ENCODE measurements at places on chromosomes 5 and 9.
A peak's percentile ranks its signal among the peaks of the same experiment; 100 is the strongest.

DNA sequence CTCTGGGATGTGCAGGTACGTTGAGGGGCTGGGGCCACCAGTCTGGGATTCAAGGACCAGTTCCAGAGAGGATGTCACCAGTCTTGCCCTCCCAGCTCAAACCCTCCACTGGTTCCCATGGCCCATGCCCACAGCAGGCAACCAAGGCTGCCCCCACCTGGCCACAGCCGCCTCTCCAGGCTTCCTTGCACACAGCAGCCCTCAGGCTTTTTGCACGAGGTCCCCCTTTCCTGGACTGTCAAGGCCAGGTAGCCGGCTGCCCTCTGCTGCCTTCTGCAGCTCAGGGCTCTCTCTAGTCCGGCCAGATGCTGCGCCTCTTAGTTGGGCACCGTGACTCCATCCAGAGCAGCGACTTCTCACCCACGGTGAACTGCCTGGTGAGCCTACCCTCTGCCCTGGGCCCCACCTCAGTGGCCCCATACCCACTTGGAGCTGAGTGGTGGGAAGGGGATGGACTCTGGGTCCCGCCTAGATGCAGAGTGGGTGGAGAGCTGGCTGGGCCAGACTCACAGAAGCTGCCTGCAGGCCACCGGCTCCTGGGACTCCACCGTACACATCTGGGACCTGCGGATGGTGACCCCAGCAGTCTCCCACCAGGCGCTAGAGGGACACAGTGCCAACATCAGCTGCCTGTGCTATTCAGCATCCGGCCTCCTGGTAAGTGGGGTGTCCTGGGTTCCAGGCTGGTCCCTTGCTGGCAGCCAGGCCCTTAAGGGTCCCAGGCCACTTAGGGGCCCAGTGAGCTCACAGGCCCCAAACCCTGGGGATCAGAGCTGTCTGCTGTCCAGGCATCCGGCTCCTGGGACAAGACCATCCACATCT lies 2.9 kb downstream of the WDR38 start:
- DNase-seq, result no peak

GRCh38 chr5:32794086-32794485 lies 83.0 kb downstream of the NPR3 start:
- no peak for DNase-seq

- DNase-seq, result no peak
These were observed 50.8 kb downstream of the TGFBR1 start for GRCh38 chr9:99155736-99156135.

- no peak for DNase-seq
These were observed 3.9 kb upstream of the FKTN start for GRCh38 chr9:105554042-105554441.

DNA sequence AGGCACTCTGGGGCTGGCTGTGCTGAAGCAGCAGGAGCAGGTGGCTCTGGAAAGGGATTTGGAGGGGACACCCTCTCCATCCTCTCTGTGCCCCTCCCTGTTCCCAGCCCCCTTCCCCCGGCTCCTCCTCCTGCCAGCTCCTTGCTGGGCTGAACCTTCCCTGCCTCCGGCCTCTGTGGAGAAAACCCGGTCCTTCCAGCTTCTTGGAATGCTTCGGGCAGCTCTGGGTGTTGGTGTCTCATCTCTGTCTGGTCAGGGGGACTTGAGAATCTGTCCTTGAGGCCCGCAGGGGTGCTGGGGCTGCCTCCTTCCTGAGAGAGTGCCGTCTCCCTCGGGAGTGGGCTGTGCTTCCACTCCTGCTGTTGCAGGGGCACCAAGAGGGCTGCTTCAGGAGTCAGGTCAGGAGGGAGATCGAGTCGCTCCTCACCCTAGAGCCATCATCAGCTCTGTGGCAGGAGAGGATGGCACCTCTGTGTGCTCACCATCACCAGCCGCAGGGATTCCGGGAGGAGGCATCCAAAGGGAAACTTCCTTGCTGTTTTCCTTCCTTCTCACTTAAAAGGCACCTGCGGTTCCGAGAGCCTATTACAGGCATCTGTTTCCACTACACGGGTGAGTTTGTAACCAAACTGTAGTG lies 30.6 kb downstream of the NDUFS6 start:
- DNase-seq, result no peak

- no peak for DNase-seq
These were observed 76.1 kb downstream of the FNIP1 start for GRCh38 chr5:131720714-131721113.

GRCh38 chr5:66891184-66891925 lies 295.2 kb downstream of the MAST4 start:
- DNase-seq, result peak; percentile 93

- no peak for DNase-seq
These were observed 43.1 kb downstream of the TMEM252 start for GRCh38 chr9:68497629-68498028.

DNA sequence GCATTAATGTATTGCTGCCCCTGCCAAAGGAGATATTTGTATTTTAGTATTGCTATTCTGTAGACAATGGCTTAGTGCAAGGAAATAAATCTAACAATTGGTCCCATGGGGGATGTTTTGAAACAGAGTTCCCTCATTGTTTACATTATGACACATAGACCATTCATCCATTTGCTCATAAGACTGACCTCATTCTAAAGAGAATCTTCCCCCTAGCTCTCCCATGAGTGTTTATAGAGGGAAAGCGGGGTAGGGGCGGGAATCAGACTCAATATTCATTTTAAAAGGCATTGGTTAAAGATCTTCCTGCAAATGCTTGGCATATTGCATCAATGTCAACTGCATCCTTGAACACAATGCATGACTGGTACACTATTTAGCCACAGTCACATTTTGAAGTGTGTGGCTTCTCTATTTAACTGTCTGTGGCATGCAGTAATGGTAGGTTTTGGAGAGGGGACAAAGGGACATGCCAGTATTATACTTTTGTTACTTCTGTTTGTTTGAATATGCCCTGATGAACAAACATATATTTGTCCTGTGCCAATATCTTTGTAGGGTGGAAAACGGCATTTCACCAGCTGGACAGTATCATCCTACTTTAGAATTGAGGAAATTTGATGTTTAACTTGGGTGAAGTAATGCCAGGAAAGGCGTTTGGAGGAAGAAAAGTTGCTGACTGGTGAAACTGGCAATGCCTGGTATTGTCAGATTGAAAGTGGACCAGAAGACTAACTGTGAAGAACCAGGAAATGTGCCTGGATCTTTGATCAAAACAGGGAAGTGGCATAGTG lies 84.1 kb upstream of the MEGF10 start:
- peak; percentile 57 for DNase-seq

GRCh38 chr5:54362992-54363625 lies 52.7 kb upstream of the ARL15 start:
- DNase-seq, result no peak

DNA sequence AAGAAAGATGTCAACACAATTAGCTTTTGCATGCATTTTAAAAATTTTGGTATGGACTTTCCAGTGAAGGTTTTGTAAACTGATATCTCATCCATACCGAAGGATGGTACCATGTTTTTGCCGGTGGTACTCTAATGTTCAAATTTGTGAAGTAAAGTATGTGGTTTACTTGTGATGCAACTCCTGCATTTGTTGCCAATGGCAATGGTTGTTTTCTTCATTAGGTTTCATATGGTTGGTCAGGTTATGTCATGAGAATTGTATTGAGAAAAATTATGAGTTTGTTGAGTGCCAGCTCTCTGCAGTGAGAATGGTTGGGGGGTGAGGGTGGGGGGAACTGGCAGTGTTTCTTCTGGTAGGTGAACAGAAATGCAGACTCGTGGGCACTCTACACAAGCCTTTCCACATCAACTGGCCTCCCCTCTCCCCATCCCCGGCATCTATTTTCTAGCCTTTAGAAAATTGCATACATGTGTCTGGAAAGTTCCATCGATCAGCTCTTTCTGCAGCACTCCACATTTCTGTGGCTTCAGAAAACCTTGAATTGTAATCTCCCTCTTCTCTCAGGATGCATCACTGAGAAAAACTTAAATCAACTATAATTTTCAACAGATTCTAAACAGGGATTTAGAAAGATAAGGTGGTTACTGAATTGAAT lies 107.7 kb downstream of the PDE4D start:
- DNase-seq, result no peak
